ENCODE measurements at places on chromosomes 12 and 14.
A peak's percentile ranks its signal among the peaks of the same experiment; 100 is the strongest.

DNA sequence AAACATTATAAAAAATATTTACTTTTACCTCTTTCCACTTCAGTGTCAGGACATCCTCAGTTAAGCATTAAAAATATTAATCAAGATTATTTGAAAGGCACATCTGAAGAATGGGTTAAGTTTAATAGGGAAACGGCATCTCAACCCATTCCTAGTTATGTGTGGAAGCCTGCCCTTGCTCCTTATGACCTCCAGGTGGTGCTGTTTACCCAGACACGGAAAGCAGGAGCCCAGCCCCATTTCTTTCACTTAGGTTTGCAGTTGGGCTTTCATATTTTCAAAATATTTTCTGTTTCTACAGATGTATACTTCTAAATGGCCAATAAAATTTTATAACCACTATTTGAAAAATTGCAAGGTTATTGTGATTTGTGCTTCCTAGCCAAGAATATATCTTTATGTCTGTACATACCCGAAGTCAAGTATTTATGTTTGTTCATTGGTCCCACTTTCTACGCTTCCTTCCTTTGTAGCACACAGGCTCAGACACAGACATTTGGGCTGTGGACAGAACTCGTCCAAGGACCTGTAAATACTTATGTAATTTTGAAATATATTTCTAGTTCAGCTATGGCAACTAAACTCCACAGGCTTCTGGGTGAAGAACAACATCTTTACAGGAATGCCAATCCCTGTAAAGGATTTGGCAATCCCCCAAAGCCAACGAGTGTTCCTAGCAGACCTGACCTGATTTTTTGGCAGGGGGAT is 247.1 kb downstream of the AKAP6 start:
- DNase-seq, result peak; percentile 36

- DNase-seq, result no peak
Measured at GRCh38 chr12:3002646-3003045, 43.4 kb downstream of the TEAD4 start.

- no peak for DNase-seq
Measured at GRCh38 chr12:31246470-31246850, 79.5 kb downstream of the SINHCAF start.

DNA sequence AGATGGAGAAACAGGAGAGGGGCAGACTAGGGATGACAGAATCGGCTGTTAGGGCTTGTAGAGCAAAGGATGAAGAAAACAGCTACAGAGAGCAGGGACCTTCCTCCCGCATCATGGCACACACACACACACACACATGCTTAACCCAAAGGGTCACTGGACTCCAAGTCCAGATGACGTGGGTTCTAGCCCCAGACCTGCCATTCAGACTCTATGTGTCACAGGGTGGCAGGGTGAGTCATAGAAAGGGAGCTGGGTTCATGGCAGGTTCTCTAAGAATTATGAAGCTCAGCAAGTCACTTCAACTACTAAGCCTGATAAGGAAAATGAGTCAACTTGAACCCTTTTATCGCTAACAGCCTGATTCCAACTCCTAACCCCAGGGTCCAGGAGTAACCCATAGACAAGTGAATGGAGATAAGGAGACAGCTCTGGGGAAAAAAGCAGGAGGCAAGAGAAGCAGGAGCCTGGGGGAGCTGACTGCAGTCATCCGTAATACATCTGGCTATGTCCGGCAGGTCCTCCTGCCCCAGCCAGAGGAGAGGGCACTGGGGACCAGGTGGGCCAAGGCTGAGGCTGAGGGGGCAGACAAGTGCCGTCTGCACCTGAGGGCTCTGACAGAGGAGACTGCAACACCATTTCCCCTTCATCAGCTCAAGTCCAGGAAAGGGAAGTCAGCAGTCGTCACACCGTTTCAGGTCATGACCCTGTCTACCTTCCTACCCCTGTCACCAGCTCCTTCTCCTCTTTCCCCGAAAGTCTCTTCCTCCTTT is 3.6 kb upstream of the TNFRSF1A start:
- peak; percentile 93 for DNase-seq

DNA sequence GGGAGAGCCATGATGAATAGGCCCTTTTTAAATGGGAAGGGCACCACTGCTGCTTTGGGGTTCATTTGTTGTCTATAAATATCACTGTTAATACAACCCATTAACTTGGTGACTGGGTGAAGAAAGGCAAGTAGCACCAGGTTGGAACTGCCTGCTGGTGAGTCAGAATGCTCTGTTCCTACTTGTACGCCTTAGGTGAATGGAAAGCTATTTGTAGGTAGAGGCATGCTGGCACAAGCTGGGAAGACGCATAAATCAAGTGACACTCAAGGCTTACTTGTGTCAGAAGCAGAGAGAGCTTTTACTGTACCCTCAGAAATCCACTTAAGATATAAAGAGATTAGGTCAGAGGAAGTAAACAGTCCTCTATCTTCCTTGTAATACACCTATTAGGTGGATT is 142.5 kb downstream of the TMX1 start:
- DNase-seq, result no peak

DNA sequence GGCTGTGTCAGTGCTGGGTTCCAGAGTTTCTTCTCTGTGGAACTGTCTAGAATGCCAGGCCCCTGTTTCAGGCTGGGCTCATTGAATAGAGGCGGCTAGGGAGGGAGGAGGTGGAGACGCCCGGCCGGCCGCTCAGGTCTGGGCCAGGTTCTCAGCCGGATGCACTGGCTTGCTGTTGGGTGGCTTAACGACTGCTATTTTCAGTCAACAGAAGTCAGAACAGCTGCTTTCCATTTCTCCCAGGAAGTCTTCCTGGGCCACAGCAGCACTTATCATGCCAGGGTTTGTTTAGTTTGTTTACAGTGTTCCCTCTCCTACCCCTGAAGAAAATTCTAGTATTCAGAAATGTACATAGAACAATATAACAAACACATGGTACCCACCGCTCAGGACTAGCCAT is 26.0 kb upstream of the VPS37B start:
- no peak for DNase-seq

DNA sequence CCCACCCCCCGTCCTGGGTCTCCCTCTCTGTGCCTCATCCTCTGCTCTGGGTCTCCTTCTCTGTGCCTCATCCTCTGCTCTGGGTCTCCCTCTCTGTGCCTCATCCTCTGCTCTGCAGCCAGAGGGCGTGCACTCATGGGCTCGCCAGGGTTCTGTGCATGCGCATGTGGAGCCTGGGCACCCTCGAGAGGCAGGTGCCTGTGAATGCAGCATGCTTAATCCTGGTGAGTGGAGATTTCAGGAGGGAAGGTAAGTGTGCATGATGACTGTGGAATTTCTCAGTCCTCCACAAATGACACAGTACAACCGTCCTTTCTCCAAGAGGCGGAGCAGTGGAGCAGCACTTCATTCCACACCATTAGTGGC is 65.2 kb downstream of the EP400 start:
- no peak for DNase-seq

DNA sequence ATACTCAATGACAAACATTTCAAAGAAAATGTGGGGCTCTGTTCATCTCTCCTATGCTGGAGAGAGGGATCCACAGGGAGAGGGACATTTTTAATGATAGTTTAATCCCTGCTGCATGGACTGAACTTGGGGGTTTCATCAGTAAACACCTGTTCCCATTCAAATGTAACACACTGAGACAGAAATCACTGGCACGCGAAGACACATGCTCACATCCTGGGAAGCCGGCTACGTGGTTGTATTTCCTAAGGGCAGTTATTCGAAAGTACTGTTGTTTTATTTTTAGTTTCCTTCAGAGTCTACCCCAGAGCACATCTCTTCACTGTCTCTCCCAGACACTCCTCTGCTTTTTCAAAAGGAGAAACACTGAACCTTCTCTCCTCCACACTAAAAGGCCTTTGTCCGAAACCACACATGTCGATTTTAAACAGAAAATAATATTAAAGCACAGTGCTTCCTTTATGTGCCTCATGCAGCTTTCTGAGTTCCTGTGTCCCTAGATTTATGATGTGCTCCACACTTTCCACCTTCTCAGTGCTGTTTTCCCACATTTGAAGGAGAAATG is 52.8 kb downstream of the PTHLH start:
- DNase-seq, result no peak

DNA sequence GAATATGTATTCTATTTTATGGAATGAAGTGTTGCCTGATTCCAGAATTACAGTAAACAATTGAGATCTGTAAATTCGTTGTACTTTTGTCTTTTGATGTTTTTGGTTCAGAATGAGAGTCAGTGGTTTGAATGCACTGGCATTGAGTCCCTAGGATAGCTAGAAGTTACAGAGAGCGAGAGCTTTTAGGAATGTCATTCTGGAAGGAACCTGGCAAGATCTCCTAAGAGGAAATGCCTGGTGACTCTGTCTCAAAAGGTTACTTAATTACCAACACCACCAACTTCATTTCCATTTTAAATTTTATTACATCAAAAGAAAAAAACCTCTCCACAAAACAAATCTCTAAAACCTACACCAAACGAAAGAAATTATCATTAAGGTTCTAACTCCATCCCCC is 6.0 kb upstream of the CEBPE start:
- no peak for DNase-seq

- no peak for DNase-seq
Measured at GRCh38 chr12:572532-572899, 90.7 kb downstream of the NINJ2 start.

DNA sequence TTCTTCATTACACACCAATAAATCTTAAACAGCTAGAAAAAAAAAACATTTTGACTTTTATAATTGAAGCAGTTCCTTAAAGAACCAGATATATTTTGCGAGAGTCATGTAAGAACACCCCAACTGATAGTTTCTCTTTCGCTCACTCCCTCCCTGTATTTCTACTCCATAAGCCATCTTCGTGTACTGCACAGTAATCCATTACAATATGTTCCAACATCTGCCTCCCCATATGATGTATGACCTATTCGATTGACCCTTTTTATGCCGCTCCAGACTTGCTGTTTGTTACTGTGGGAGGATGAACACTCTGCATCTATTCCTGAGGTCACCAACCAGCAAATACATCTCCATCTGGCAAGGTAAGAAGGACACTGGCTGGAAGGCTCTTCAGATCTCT is 331.7 kb downstream of the SOX5 start:
- DNase-seq, result no peak

DNA sequence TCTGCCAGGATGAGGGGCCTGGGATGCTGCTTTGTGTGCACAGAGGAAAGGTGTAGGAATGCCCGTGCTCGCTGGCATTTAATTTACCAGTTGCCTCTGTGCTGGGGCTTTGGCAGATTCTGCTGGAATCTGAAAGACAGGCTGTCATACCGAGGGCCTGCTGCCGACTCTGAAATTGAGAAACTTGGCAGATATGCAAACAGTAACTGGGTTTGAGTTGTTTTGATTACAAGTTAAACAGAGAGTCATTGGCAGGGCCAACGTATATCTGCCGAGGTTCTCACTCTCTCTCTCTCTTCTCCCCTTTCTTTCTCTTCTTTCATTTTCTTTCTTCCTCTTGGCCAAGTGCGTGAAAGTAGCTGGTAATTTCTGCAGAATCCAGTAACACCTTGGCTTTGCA is 618.7 kb downstream of the VRK1 start:
- DNase-seq, result no peak

DNA sequence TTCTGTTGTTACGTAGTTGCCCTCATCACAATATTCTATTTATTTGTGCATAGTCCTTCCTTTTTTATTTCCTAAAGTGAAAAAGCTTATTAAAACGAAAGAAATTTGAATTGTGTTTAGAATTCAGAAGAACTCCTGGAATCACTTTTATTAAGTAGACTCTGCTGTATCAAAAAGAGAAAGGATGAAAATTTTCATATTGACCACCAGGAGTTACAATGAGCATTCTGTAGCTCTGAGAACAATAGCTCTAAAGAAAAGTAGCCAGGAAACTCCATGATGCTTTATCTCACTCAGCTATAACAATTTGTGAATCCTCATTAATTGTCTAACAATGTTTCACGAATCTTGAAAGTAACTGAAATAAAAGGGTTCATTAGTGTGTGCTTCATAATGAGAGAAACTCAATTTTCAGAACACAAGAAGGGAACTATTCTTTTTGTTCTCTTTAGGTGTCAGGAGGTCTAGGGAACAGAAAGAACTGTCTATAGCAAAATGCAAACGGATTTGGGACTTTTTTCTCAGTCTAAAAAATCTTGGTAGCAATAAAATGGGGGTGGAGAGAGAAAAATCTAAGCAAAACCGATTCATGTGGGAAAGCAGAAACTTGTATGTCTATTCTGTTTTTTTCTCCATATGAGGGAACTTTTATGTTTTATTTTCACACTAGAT is 19.3 kb downstream of the ASCL1 start:
- no peak for DNase-seq

DNA sequence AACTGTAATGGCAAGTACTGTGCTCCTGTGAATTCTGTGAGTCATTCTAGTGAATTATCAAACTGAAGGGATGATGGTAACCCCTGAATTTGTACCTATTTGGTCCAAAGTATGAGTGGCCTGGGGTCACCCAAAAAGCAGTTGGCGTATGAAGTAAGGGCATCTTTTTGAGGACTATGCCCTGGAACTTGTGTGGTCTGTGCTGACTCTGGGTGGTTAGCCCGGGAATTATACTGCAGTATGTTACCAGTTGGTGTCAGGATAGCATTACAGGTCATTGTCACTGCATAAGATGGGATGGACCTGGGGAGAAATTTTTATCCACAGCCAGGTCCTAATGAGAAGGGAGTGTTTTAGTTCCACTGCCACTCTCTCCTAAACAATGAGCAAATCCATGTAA is 174.7 kb downstream of the SSPN start:
- DNase-seq, result no peak
